ENCODE measurements at places on chromosomes 5 and 9.

GRCh38 chr5:78591138-78591612 lies 57.4 kb downstream of the LHFPL2 start:
- DNase-seq: peak; percentile 53

DNA sequence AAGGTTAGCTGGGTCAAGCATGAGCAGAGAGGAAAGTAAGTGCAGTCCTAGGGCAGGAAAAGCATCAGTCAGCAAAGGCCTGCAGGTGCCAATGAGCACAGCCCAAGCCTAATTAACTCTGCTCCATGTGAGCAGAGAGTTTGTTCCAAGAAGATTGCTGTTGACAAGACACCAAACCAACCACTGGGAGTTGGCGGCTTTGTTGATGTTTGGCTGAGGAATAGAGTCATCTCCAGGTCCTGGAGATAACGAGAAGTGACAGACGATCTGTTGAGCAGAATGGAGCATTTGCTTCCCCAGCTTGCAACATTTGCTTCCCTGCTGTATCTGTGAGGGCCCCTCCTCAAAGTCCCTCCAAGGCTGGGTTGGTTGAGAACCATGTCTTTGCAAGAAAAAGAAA lies 68.2 kb downstream of the FAM114A2 start:
- DNase-seq: no peak

DNA sequence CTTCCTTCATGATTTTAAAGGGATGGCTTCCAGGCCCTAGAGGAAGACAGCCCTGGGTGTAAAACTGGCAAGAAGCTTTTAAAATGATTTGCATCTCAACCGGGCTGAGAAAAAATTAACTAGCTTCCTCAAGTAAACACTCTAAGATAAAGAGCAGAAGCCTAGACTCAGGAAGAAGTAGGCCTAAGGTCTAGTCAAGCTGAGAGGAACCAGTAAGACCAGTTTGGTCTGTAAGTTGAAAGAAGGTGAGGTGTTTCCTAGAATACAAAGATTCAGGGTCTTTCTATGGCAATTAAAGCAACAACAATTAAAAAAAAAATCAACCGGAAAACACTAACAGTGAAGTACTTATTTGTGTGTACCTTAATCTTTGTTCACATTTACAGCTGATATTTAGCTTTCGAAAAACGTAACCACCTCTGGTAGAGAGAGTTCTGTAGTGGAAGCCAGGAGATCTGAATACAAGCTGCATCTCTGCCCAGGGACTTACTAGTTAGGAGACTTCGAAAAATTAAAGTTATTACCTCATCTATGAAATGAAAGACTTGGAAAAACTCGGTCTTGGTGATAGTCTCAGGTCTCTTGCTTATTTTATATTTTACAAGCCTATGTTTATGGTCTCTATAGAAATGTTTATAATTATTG lies 75.7 kb downstream of the TUSC1 start:
- no peak for DNase-seq

DNA sequence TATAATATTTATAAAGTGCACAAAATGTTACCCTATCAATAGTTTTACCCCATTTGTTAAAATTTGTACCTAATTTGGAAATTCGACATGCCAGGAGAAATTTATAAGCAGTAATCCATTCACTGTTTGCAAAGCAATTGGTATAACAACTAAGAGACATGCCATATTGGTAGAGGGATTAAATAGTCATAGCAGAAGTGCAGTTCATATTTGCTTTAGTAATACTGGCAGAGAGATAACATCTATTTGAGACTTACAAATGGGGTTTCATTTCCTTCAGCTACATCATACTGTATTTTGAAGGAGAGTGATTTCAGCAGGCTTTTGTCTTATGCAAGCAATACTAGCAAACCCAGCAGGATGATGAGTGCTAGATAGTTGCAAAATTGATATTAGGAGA lies 610.4 kb upstream of the CDH10 start:
- peak; percentile 0 for DNase-seq

GRCh38 chr9:120725907-120726306 lies 11.6 kb upstream of the MEGF9 start:
- DNase-seq: no peak

- DNase-seq: no peak
Measured at GRCh38 chr9:97820373-97820772, 32.7 kb upstream of the FOXE1 start.

Measured in A549 (cell line).